ENCODE measurements at places on chromosomes 7 and 10.

- H3K36me3 ChIP-seq: no peaks in the 10 kb centered on the region
- DNase-seq: no peak
- H3K27me3 ChIP-seq: no peaks in the 10 kb centered on the region
- H3K4me3 ChIP-seq: no peak overlapping the region
Measured at GRCh38 chr10:58072634-58073033, 195.1 kb downstream of the IPMK start.

- H3K36me3 ChIP-seq: no peaks in the 10 kb centered on the region
- DNase-seq: no peak
- H3K27ac ChIP-seq: no peak overlapping the region
Measured at GRCh38 chr10:104450954-104451353, 97.3 kb downstream of the CFAP58 start.

- peaks cover 94% of the 10 kb centered on the region for H3K27me3 ChIP-seq
- H3K4me3 ChIP-seq: peak overlapping the region; percentile 9
- peaks cover 2% of the 10 kb centered on the region for H3K4me1 ChIP-seq
- H3K36me3 ChIP-seq: no peaks in the 10 kb centered on the region
Measured at GRCh38 chr7:27112955-27113949, 10.8 kb upstream of the HOXA2 start.

DNA sequence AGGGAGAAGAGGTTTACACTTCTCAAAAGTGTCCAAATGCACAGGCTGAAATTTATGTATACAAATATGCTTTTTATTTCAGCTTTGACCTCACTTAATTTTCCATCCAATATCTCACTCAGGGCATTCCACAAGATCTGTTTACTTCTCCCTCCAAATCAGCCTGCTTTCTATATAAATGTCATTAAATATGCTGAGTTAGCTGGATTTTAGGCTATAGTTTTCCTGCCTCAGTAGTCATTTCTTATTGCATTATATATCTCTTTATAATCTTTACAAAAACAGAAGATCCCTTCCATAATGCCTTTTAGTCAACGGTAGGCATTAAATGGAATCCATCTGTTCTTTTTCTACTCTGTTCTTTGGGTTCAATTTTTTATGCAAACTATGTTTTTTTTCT lies 71.7 kb upstream of the KCND2 start:
- no peaks in the 10 kb centered on the region for H3K4me1 ChIP-seq
- no peak overlapping the region for H3K4me3 ChIP-seq
- H3K36me3 ChIP-seq: no peaks in the 10 kb centered on the region

DNA sequence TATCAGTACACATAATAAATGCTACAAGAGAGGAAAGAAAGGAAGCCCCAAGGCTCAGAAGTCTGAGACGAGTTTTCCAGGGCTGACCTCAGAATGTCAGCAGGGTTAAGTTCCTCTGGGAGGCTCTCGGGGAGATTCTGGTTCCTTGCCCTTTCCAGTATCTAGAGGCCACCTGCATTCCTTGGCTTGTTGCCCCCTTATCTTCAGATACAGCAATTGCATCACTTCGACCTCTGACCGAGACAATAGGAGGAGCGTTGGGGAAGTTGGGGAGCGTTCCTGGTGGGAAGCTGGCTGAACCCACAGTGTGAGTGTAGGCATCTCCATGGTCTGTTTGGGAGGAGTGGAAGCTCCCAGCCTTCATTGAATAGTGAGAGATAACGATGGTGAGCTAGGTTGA lies 72.0 kb upstream of the MTPN start:
- H3K27ac ChIP-seq: no peak overlapping the region
- H3K27me3 ChIP-seq: no peaks in the 10 kb centered on the region
- no peak overlapping the region for H3K4me3 ChIP-seq
- H3K36me3 ChIP-seq: no peaks in the 10 kb centered on the region
- DNase-seq: no peak
- H3K4me1 ChIP-seq: no peaks in the 10 kb centered on the region

- no peaks in the 10 kb centered on the region for H3K4me1 ChIP-seq
- H3K27ac ChIP-seq: no peak overlapping the region
- DNase-seq: no peak
- H3K4me3 ChIP-seq: no peak overlapping the region
Measured at GRCh38 chr10:49119746-49120145, 4.4 kb upstream of the VSTM4 start.

GRCh38 chr7:80918399-80918798 lies 452 bp downstream of the SEMA3C start:
- no peak for DNase-seq
- no peaks in the 10 kb centered on the region for H3K27me3 ChIP-seq
- no peaks in the 10 kb centered on the region for H3K4me1 ChIP-seq
- H3K27ac ChIP-seq: no peak overlapping the region
- H3K36me3 ChIP-seq: no peaks in the 10 kb centered on the region

GRCh38 chr7:75663302-75663907 lies 75.3 kb downstream of the HIP1 start:
- H3K36me3 ChIP-seq: no peaks in the 10 kb centered on the region
- H3K27ac ChIP-seq: no peak overlapping the region
- H3K27me3 ChIP-seq: no peaks in the 10 kb centered on the region
- H3K4me1 ChIP-seq: no peaks in the 10 kb centered on the region
- no peak overlapping the region for H3K4me3 ChIP-seq
- no peak for DNase-seq

- H3K4me1 ChIP-seq: no peaks in the 10 kb centered on the region
- DNase-seq: no peak
- no peak overlapping the region for H3K4me3 ChIP-seq
- no peaks in the 10 kb centered on the region for H3K36me3 ChIP-seq
- no peaks in the 10 kb centered on the region for H3K27me3 ChIP-seq
- no peak overlapping the region for H3K27ac ChIP-seq
Measured at GRCh38 chr7:142279601-142280000, 21.7 kb upstream of the PRSS58 start.

- H3K4me3 ChIP-seq: no peak overlapping the region
- no peaks in the 10 kb centered on the region for H3K27me3 ChIP-seq
- H3K27ac ChIP-seq: no peak overlapping the region
- H3K4me1 ChIP-seq: no peaks in the 10 kb centered on the region
Measured at GRCh38 chr7:108181073-108181985, 51.2 kb upstream of the LAMB4 start.

- H3K27me3 ChIP-seq: no peaks in the 10 kb centered on the region
- DNase-seq: peak; percentile 37
- H3K27ac ChIP-seq: no peak overlapping the region
- H3K36me3 ChIP-seq: no peaks in the 10 kb centered on the region
- no peak overlapping the region for H3K4me3 ChIP-seq
Measured at GRCh38 chr7:124635416-124635815, 130.2 kb downstream of the GPR37 start.

DNA sequence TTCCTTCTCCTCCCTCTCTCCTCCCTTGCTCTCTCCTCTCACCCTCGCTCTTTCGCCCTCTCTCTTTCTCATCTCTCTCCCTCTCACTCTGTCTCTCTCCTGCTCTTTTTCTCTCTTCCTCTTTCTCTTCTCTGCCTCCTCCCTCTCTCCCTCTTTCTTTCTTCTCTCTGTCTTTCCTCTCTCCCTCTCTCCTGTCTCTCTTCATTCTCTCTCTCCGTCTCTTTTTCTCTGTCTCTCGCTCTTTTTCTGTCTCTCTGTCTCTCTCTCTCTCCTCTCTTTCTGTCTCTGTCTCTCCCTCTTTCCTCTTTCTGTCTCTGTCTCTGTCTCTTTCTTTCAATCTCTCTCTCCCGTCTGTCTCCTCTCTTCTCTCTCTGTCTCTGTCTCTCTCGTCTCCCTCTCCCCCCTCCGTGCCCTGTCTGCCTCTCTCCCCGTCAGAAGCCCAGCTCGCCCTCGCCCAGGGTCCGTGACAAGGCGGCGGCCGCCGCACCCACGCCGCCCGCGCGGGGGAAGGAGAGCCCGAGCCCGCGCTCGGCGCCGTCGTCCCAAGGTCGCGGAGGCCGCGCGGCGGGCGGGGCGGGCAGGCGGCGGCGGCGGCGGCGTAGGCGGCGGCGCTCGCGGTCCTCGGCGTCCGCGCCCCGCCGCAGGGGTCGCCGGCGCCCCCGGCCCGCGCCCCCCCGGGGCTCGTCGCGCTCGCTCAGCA lies 21.3 kb upstream of the HSPB1 start:
- peak overlapping the region; percentile 64 for H3K4me3 ChIP-seq
- DNase-seq: no peak
- H3K36me3 ChIP-seq: peaks cover 6% of the 10 kb centered on the region

GRCh38 chr7:5012985-5013384 lies 32.7 kb upstream of the RBAK start:
- no peak for DNase-seq
- no peaks in the 10 kb centered on the region for H3K4me1 ChIP-seq
- no peaks in the 10 kb centered on the region for H3K27me3 ChIP-seq
- H3K27ac ChIP-seq: no peak overlapping the region
- no peaks in the 10 kb centered on the region for H3K36me3 ChIP-seq
- H3K4me3 ChIP-seq: no peak overlapping the region

- no peaks in the 10 kb centered on the region for H3K27me3 ChIP-seq
- no peak overlapping the region for H3K27ac ChIP-seq
- DNase-seq: no peak
- no peak overlapping the region for H3K4me3 ChIP-seq
- H3K4me1 ChIP-seq: no peaks in the 10 kb centered on the region
Measured at GRCh38 chr7:103794424-103794823, 195.0 kb downstream of the RELN start.

GRCh38 chr10:53052521-53053164 lies 280.1 kb upstream of the MBL2 start:
- H3K36me3 ChIP-seq: no peaks in the 10 kb centered on the region
- H3K4me3 ChIP-seq: no peak overlapping the region
- no peak for DNase-seq
- no peaks in the 10 kb centered on the region for H3K27me3 ChIP-seq
- H3K4me1 ChIP-seq: no peaks in the 10 kb centered on the region

DNA sequence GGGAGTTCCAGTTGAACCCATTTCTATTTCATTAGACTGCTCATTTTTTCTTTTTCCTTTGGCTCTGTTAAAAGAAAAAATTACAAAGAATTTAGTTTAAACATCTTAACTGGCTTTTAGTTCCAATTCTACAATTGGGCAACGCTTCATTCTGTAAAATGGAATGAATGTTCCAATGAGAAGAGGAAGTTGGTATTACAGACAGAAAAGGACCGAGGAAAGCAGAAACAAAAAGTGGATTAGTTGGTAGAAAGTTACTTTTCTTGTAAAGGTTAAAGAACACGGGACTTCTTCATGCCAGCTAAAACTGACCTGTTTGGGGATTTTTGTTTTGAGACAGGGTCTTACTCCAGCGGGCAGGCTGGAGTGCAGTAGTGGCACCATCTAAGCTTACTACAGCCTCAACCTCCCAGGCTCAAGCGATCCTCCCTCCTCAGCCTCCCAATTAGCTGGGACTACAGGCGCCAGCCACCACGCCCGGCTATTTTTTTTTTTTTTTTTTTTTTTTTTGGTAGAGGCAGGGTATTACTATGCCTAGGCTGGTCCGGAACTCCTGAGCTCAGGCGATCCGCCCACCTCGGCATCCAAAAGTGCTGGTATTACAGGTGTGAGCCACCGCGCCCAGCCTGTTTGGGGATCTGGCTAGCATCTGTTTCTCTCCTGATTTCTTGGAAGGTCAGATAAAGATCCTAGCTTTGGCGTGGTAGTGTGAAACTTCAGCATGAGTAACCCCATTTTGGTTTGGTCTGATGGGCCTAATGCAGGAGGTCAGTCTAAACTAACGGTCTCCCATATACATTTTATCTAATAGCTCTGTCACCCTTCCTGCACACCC lies 1.3 kb upstream of the VDAC2 start:
- H3K27ac ChIP-seq: no peak overlapping the region
- H3K36me3 ChIP-seq: peaks cover 8% of the 10 kb centered on the region
- H3K4me1 ChIP-seq: peaks cover 9% of the 10 kb centered on the region
- no peak for DNase-seq
- H3K27me3 ChIP-seq: no peaks in the 10 kb centered on the region

DNA sequence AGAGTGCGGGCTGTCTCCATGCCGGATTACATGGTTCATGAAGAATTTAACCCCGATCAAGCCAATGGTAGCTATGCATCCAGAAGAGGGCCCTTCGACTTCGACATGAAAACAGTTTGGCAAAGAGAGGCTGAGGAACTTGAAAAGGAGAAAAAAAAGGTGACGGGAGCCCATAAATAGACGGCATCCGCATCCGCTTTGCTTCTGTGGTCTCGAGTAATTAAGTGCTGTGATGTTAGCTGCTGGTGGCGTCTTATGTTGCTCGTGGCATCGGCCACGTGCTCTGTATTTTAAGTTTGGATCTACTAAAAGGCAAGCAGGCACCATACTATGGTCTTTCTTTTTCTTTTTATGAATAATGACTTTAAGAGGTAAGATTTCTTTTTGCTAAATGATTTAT lies 11.1 kb downstream of the C7orf57 start:
- no peak overlapping the region for H3K27ac ChIP-seq
- no peak for DNase-seq
- no peaks in the 10 kb centered on the region for H3K4me1 ChIP-seq
- no peaks in the 10 kb centered on the region for H3K36me3 ChIP-seq
- no peaks in the 10 kb centered on the region for H3K27me3 ChIP-seq

GRCh38 chr10:117632406-117632805 lies 89.9 kb downstream of the EMX2 start:
- no peaks in the 10 kb centered on the region for H3K27me3 ChIP-seq
- no peaks in the 10 kb centered on the region for H3K36me3 ChIP-seq
- no peaks in the 10 kb centered on the region for H3K4me1 ChIP-seq
- DNase-seq: no peak
- H3K27ac ChIP-seq: no peak overlapping the region

GRCh38 chr10:74371696-74372095 lies 220.7 kb downstream of the ADK start:
- H3K27me3 ChIP-seq: no peaks in the 10 kb centered on the region
- no peaks in the 10 kb centered on the region for H3K36me3 ChIP-seq
- H3K27ac ChIP-seq: no peak overlapping the region
- no peak for DNase-seq

GRCh38 chr7:150854066-150855000 lies 2.0 kb downstream of the AOC1 start:
- H3K27ac ChIP-seq: no peak overlapping the region
- 0 out of 2 replicates have a peak, but pooled peaks cover 1% of the 10 kb centered on the region for H3K4me1 ChIP-seq
- DNase-seq: no peak
- H3K36me3 ChIP-seq: no peaks in the 10 kb centered on the region

- no peaks in the 10 kb centered on the region for H3K36me3 ChIP-seq
- H3K27me3 ChIP-seq: no peaks in the 10 kb centered on the region
- H3K27ac ChIP-seq: no peak overlapping the region
- no peaks in the 10 kb centered on the region for H3K4me1 ChIP-seq
Measured at GRCh38 chr10:110056822-110057221, 49.0 kb downstream of the ADD3 start.

GRCh38 chr10:63666836-63667383 lies 145.7 kb downstream of the REEP3 start:
- H3K27ac ChIP-seq: no peak overlapping the region
- no peaks in the 10 kb centered on the region for H3K27me3 ChIP-seq
- peaks cover 6% of the 10 kb centered on the region for H3K4me1 ChIP-seq

GRCh38 chr10:74103560-74104258 lies 46.9 kb downstream of the AP3M1 start:
- no peaks in the 10 kb centered on the region for H3K4me1 ChIP-seq
- peaks cover 32% of the 10 kb centered on the region for H3K36me3 ChIP-seq
- H3K27me3 ChIP-seq: no peaks in the 10 kb centered on the region

DNA sequence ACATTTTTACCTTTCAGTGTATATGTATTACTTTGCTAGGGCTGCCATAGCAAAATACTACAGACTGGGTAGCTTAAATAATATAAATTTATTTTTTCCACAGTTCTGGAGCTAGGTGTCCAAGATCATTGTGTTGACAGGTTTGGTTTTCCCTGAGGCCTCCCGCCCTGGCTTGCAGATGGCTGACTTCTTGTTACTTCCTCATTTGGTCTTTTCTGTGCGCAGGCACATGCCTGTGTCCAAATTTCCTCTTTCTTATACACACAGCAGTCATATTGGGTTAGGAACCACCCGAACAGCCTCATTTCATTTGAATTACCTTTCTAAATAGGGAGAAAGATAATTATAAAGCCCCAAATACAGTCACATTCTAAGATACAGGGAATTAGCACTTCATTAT lies 521.6 kb upstream of the SORCS1 start:
- no peaks in the 10 kb centered on the region for H3K27me3 ChIP-seq
- H3K27ac ChIP-seq: no peak overlapping the region
- no peak for DNase-seq
- H3K4me1 ChIP-seq: no peaks in the 10 kb centered on the region
- H3K36me3 ChIP-seq: no peaks in the 10 kb centered on the region
